Activated naive CD4-positive, alpha-beta T cell treated with anti-CD3 and anti-CD28 coated beads, Interleukin-2, amount 50 U/mL, for 72 hours (primary cell): ENCODE measurements at places on chromosomes 1 and 21.

- DNase-seq: no peak
Observed at GRCh38 chr1:114345930-114346479, 165.0 kb downstream of the TRIM33 start.

GRCh38 chr1:233031521-233031920 is 81.1 kb downstream of the NTPCR start:
- DNase-seq: no peak

DNA sequence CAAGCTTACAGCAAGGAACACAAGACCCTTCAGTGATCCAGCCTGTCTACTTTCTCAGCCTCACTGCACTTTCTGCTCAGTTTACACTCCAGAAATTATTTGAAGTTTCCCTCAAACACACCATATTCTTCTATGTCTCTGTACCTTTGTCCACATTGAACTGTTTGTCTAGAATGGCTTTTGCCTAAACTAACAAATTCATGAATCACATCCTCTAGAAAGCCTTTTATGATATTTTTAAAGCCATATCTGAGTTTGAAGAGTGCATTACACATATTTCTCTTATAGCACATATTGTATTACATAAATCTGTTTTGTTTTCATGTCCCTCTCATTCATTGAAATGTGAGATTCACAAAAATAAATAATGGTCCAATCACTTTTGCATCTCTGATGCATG is 446.0 kb upstream of the ZRANB2 start:
- DNase-seq: no peak

GRCh38 chr1:205976708-205977401 is 26.3 kb downstream of the RAB7B start:
- no peak for DNase-seq

- DNase-seq: no peak
Observed at GRCh38 chr1:153447498-153448170, 12.8 kb downstream of the S100A7 start.

- no peak for DNase-seq
Observed at GRCh38 chr1:224683936-224684335, 67.8 kb downstream of the CNIH3 start.

- DNase-seq: no peak
Observed at GRCh38 chr21:37374027-37374426, 7.5 kb downstream of the DYRK1A start.

GRCh38 chr1:30990591-30990990 is 74.9 kb downstream of the PUM1 start:
- no peak for DNase-seq

DNA sequence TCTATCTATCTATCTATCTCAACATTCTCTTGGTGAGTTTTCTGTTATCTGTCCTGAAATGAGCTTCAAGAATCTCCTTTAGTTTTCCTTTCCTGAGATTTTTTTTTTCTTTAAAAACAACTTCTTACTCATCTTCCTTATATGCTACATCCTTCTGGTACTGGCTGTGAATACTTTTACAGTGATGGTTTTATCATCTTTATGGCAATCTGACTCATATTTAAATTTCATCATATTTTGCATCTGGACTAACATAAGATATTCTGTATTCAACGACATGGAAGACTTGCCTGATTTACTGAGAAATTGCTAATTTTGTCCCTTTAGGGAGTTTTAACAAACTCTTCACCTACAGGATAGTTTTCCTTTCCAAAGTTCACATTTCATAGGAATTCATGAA is 33.0 kb downstream of the PDE4B start:
- no peak for DNase-seq

GRCh38 chr1:205604825-205605505 is 26.8 kb downstream of the ELK4 start:
- no peak for DNase-seq

DNA sequence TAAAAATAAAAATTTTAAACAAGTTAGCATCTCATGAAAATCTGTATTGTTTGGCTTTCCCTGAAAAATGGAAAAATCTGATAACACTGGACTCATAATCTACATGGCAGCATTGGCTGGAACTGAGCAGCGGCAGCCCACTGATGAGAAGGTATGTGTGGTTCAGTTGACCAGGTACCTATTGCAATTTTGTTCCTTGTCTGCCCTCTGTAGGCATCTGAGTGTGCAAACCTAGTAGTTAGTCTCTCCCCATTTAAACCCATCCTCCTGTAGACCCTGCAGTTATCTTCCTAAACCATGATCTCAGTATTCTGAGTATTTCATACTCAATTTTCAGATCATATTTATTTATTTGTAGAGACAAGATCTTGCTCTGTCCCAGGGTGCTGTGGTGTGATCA is 59.4 kb upstream of the SERBP1 start:
- DNase-seq: no peak

- DNase-seq: no peak
Observed at GRCh38 chr1:10630661-10631120, 155.9 kb downstream of the PEX14 start.

DNA sequence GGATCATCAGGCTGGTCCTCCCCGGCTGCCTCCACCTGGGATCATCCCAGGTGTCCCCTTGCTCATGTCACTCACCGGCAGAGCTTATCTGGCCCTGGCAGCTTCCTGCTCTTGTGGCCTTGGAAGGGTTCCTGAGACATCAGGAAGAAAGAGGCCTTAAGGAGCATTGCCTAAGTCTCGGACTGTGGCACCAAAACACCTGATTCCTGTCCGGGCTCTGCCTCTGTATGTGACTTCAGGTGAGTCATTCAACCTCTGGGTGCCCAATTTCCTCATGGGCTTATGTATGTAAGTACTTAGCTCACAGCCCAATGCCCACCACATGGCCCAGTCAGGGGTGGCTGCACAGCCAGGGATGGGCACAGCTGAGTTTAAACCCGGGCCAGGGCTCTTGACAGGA is 255.9 kb upstream of the VAMP3 start:
- no peak for DNase-seq

GRCh38 chr1:177010211-177010825 is 154.2 kb downstream of the ASTN1 start:
- no peak for DNase-seq

GRCh38 chr1:156945881-156946661 is 25.6 kb downstream of the LRRC71 start:
- no peak for DNase-seq

DNA sequence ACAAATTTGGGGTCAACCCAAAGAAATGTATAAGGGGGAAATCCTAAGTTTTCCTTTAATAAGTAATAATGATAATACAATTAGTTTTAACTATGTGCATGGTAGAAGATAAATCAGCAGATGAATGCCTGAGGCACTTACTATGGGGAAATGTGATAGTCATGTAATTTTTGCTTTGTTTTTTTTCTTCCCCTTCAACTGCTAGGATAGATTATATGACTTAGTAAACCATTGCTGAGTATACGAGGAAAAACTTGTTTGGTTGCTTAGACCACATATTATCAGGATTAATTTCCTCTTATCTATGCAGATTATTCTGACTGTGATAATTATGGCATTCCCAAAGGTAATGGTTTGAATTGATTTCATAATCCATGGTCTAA is 181.1 kb downstream of the TGFB2 start:
- no peak for DNase-seq

DNA sequence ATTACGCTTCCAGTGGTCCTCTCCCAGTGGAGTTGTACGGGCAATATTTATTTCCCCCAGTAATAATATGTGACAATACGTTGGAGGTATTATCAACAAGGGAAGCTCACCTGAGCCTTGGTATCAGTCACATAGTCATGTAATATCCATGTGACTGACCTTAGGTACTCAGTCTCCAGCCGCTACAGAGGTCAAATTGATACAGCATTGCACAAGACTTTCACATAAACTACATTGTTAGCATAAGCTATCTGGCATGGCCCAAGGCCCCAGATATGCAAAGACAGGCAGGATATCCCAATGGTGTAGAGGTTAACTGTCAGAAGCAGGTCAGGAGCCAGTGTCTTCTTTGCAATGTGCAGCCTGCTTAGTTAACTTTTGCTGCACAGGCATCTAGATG is 15.3 kb upstream of the CHIT1 start:
- no peak for DNase-seq

GRCh38 chr1:60558236-60558635 is 484.7 kb upstream of the C1orf87 start:
- DNase-seq: no peak

- DNase-seq: no peak
Observed at GRCh38 chr21:31945546-31945945, 72.7 kb downstream of the HUNK start.

GRCh38 chr1:115423776-115424175 is 85.7 kb upstream of the NGF start:
- DNase-seq: no peak

- no peak for DNase-seq
Observed at GRCh38 chr1:31412732-31413404, at the start of gene SERINC2. TSS of gene SERINC2 (plus strand) at chr1:31413213. CDS start at chr1:31413266, 53 bp downstream.

GRCh38 chr1:156413391-156414246 is 44.6 kb downstream of the RHBG start:
- DNase-seq: no peak

- peak; percentile 25 for DNase-seq
Observed at GRCh38 chr1:53636621-53637171, 102.3 kb downstream of the GLIS1 start.

- DNase-seq: no peak
Observed at GRCh38 chr1:183932412-183932811, 105.1 kb downstream of the COLGALT2 start.

- DNase-seq: no peak
Observed at GRCh38 chr1:8013399-8013798, 12.7 kb downstream of the ERRFI1 start.

- no peak for DNase-seq
Observed at GRCh38 chr1:42463921-42464320, 835 bp downstream of the CCDC30 start.

- no peak for DNase-seq
Observed at GRCh38 chr1:18603212-18603852, 27.3 kb upstream of the PAX7 start.

- DNase-seq: no peak
Observed at GRCh38 chr1:235077571-235078479, 50.8 kb downstream of the TOMM20 start.

- DNase-seq: no peak
Observed at GRCh38 chr1:212971312-212971711, 21.0 kb downstream of the VASH2 start.
